ENCODE measurements at places on chromosomes 1 and 21.

DNA sequence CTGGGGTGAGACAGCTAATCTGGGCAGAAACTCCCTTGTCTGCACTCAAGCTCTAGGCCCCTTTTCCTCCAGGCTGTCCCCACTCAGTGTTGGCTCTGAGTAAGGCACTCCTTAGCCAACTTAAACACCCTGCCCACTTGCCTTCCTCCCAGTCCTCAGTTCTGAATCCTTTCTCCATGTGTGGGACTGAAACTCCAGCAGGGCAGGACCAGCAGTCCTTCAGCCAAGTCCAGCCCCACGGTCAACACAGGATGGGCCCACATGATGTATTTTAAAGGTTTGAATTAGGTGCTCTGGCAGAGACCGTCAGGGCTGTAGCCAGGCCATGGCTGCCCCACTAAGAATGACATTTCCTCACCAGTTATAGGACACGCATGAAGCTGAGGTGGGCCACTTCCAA, 107.8 kb downstream of the EDEM3 start:
- no peak overlapping the region for H3K4me3 ChIP-seq
- H3K36me3 ChIP-seq = no peaks in the 10 kb centered on the region
- H3K4me1 ChIP-seq = peaks cover 13% of the 10 kb centered on the region
- H3K27ac ChIP-seq = no peak overlapping the region
- no peak for DNase-seq

- peaks cover 34% of the 10 kb centered on the region for H3K27me3 ChIP-seq
- H3K4me1 ChIP-seq = no peaks in the 10 kb centered on the region
- H3K4me3 ChIP-seq = no peak overlapping the region
- DNase-seq = no peak
These were observed 39.6 kb upstream of the GRIK3 start for GRCh38 chr1:37073854-37074379.

DNA sequence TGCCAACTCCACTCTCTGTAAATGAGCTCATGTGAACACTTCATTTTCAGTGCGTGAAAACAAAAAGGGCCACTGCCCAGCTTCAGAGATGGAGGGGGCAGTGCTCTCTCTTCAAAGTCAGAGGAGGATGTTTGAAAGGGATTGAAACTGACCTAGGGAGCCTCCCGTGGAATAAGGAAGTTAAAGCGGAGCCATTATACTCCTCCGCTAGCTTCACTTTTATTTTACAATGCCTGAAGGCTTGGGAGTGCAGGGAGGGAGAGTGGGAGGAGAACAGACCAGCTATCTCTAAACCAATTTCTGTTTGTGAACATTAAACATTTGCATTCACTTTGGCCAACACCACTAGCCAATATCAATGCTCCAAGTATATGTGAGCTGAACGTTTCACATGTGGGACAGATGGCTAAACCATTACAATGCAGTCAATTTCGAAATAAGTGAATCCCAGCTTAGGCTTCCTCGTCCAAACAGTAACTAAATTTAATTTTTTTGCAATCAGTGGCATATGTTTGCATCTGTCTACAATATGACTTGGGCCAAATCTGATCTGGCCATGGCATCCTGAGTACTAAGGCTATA, 126.9 kb downstream of the ESRRG start:
- H3K4me3 ChIP-seq = no peak overlapping the region
- no peak for DNase-seq
- H3K36me3 ChIP-seq = no peaks in the 10 kb centered on the region

GRCh38 chr1:155974208-155975115, 3.9 kb downstream of the ARHGEF2 start:
- H3K4me3 ChIP-seq = peak overlapping the region; percentile 84
- DNase-seq = no peak
- no peak overlapping the region for H3K27ac ChIP-seq
- H3K4me1 ChIP-seq = peaks cover 86% of the 10 kb centered on the region

GRCh38 chr1:226223157-226223785, at the start of gene MIXL1:
MIXL1 (plus strand) TSS chr1:226223664; CDS start chr1:226223682, 18 bp downstream.
- H3K36me3 ChIP-seq = no peaks in the 10 kb centered on the region
- H3K4me1 ChIP-seq = no peaks in the 10 kb centered on the region
- peak within 1 kb of the TSS; percentile 55 for H3K4me3 ChIP-seq
- H3K27ac ChIP-seq = no peak within 1 kb of the TSS

GRCh38 chr1:21651214-21652042, 17.7 kb downstream of the RAP1GAP start:
- no peak for DNase-seq
- no peaks in the 10 kb centered on the region for H3K36me3 ChIP-seq
- H3K4me3 ChIP-seq = no peak overlapping the region
- no peak overlapping the region for H3K27ac ChIP-seq

DNA sequence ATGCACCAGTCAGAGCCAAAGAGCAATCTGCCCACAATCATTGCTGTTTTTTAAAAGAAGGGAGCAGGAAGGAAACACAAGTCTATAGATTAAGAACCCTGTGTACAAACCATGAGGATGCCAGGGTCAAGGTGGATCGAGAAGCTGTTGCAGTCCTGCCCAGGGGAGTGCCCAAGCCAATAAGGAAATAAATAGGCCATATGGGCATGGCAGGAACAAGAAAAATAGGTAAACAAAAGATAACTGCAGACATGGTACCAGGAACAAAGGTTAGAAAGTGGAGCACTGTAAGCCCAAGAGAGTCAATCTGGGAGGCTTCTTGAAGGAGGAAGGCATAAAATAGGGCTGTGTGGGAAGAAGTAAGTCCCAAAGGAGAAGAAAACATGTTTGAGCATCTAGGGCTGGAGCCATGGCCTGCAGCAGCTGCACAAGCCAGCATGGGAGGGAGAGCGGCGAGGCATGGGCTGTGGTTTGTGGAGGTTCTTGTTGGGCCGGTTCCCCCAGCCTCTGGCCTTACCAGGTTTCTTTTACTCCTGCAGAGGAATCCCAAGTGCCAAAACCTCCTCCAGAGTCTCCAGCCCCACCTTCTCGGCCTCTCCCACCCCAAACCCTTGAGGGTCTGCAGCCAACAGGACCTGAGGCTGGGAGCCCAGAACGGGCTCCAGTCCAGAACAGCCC, 13.6 kb downstream of the INAVA start:
- H3K27ac ChIP-seq = no peak overlapping the region
- H3K27me3 ChIP-seq = no peaks in the 10 kb centered on the region
- no peaks in the 10 kb centered on the region for H3K36me3 ChIP-seq
- H3K4me3 ChIP-seq = no peak overlapping the region
- H3K4me1 ChIP-seq = no peaks in the 10 kb centered on the region
- no peak for DNase-seq

- H3K4me1 ChIP-seq = no peaks in the 10 kb centered on the region
- H3K36me3 ChIP-seq = no peaks in the 10 kb centered on the region
- no peak overlapping the region for H3K4me3 ChIP-seq
- DNase-seq = no peak
- H3K27ac ChIP-seq = no peak overlapping the region
These were observed 25.2 kb downstream of the B3GALT5 start for GRCh38 chr21:39637971-39638240.

DNA sequence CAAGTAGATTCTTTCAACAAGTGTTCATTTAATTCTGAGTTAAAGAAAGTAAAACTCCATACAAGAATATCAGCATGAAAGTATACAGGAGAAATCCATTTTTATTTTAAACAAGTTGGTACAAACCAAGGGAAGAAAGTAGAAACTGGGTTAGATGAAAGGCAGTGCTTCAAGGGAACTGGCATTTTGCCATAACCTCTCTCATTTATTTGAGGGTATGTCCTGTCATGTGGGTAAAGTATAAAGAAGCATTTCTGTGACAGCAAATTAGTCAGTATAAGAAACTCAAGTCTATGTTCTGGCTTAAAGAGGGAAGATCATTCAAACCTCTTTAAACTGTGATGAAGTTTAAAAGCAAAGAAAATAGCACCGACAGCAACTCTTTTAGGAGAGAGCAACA, 32.0 kb downstream of the OLFM3 start:
- no peaks in the 10 kb centered on the region for H3K36me3 ChIP-seq
- DNase-seq = no peak

DNA sequence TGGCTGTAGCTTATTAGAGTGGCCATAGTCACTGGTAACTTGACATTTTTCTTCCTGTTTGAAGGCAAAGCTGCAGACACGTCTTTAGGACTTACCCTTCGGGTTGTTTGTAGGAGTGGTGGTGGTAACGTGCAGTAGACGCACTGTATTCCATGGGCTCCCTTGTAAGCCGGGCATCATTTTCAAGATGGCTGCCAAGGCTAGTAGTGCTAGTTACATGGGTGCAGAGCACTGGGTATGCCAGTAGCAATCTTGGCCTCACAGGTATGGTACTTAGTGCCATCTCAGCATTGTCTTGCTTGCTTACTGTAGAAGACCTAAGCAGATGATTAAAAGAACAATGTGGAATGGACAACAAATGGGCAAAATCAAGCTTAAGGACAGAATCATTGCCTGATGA, 1.9 kb downstream of the YBX1 start:
- H3K27me3 ChIP-seq = no peaks in the 10 kb centered on the region
- H3K4me1 ChIP-seq = peaks cover 70% of the 10 kb centered on the region
- peak overlapping the region; percentile 96 for H3K27ac ChIP-seq
- H3K36me3 ChIP-seq = no peaks in the 10 kb centered on the region
- no peak for DNase-seq

GRCh38 chr1:156086256-156086662, 4.0 kb upstream of the MEX3A start:
- H3K4me3 ChIP-seq = no peak overlapping the region
- H3K4me1 ChIP-seq = peaks cover 33% of the 10 kb centered on the region
- no peak overlapping the region for H3K27ac ChIP-seq
- H3K36me3 ChIP-seq = no peaks in the 10 kb centered on the region
- no peaks in the 10 kb centered on the region for H3K27me3 ChIP-seq

- H3K27ac ChIP-seq = no peak overlapping the region
- H3K27me3 ChIP-seq = no peaks in the 10 kb centered on the region
- H3K4me3 ChIP-seq = no peak overlapping the region
- H3K4me1 ChIP-seq = no peaks in the 10 kb centered on the region
- H3K36me3 ChIP-seq = no peaks in the 10 kb centered on the region
These were observed 4.8 kb downstream of the PLA2G2F start for GRCh38 chr1:20143734-20144565.

DNA sequence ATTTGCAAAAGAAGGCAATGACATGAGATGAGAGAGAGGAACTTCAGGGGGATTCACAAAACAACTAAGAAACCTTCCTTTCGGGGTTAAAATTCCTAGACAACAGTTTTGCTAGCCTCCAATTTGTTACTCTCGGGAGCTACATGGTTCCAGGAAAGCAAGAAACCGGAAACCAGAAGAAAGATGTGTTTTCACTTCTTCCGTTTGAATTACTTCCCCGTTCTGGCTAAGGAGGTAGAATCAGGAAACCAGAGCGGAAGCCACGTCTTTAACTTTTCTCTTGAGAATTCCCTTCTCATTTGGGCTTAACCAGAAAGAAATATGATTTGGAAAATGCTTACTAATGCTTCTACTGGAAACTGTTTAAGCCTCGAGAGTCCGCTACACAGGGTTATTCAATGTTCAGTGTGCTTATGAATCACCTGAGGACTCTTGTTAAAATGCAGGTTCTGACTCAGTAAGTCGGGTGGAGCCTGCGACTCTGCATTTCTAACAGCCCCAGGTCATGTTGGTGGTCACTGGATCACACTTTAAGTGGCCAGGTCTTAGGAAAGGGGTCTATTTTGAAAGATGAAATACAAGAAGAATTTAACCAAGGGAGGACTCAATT, 43.5 kb upstream of the MCOLN3 start:
- no peak overlapping the region for H3K27ac ChIP-seq
- peaks cover 7% of the 10 kb centered on the region for H3K27me3 ChIP-seq
- no peak overlapping the region for H3K4me3 ChIP-seq
- DNase-seq = no peak

DNA sequence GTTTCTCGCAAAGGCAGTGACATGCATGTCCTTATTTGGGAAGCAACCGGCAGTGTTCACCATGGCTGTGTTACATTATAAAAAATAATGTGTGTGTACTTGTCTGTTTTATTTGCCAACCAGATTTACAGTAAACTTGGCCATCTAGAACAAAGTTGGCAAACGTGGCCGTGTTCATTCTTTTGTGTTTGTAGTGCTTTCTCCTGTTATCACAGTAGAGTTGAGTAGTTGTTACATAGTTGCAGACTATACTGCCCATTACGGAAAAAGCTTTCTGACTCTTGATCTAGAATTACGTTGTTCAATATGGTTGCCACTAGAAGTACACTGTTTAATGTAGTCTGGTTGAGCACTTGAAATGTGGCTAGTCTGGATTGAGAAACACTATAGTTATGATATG, 19.4 kb downstream of the SOAT1 start:
- H3K4me3 ChIP-seq = no peak overlapping the region
- no peak for DNase-seq
- H3K36me3 ChIP-seq = no peaks in the 10 kb centered on the region
- no peaks in the 10 kb centered on the region for H3K4me1 ChIP-seq
- no peaks in the 10 kb centered on the region for H3K27me3 ChIP-seq
- H3K27ac ChIP-seq = no peak overlapping the region

DNA sequence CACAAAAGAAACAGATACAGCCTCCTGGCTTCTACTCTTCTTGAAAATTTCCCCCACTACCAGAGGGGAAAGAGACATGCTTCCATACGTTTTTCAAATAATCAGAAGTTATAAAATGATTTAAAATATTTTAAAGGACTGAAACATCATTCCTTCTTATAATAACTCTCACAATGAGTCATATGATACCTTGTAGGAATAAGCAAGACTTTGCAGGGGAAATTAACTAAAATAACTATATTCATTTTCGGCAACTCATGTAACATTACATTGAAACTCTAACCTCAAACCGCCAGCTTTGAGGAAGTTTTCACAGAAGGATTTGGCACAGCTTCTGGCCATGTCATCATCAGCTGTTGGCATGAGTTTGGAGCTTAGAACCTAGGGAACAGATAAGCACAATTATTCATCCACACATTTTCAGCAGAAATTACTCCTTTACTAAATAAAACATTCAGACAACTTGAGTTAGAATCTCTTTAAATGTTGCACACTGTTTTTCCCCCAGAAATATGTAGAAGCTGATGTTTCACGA, 85.9 kb downstream of the USP24 start:
- no peak for DNase-seq
- H3K36me3 ChIP-seq = peaks cover 60% of the 10 kb centered on the region
- no peak overlapping the region for H3K4me3 ChIP-seq
- H3K27ac ChIP-seq = no peak overlapping the region
- H3K4me1 ChIP-seq = peaks cover 9% of the 10 kb centered on the region

- H3K4me1 ChIP-seq = no peaks in the 10 kb centered on the region
- H3K36me3 ChIP-seq = no peaks in the 10 kb centered on the region
- peaks cover 11% of the 10 kb centered on the region for H3K27me3 ChIP-seq
- DNase-seq = no peak
- no peak overlapping the region for H3K27ac ChIP-seq
These were observed 56.4 kb downstream of the ELK4 start for GRCh38 chr1:205575294-205575885.

GRCh38 chr1:44835738-44836675, 7.0 kb downstream of the PTCH2 start:
- H3K4me3 ChIP-seq = no peak overlapping the region
- H3K27me3 ChIP-seq = no peaks in the 10 kb centered on the region
- peaks cover 10% of the 10 kb centered on the region for H3K4me1 ChIP-seq

- no peak overlapping the region for H3K27ac ChIP-seq
- no peak overlapping the region for H3K4me3 ChIP-seq
- no peaks in the 10 kb centered on the region for H3K36me3 ChIP-seq
- peaks cover 16% of the 10 kb centered on the region for H3K27me3 ChIP-seq
- H3K4me1 ChIP-seq = peaks cover 18% of the 10 kb centered on the region
- no peak for DNase-seq
These were observed 1.1 kb upstream of the GRHL3 start for GRCh38 chr1:24317956-24318614.

- H3K36me3 ChIP-seq = peaks cover 13% of the 10 kb centered on the region
- H3K4me1 ChIP-seq = peaks cover 8% of the 10 kb centered on the region
- no peak for DNase-seq
- H3K27ac ChIP-seq = peak overlapping the region; percentile 96
- peak overlapping the region; percentile 81 for H3K4me3 ChIP-seq
These were observed 1.2 kb downstream of the NEXN start for GRCh38 chr1:77889671-77890070.

GRCh38 chr1:55951291-55951690, 628.1 kb downstream of the PLPP3 start:
- H3K27me3 ChIP-seq = no peaks in the 10 kb centered on the region
- H3K27ac ChIP-seq = no peak overlapping the region
- no peak for DNase-seq
- no peaks in the 10 kb centered on the region for H3K4me1 ChIP-seq
